Muscle of leg (tissue), 16 donors: ENCODE measurements at places on chromosomes 3 and 15. TPM values are rescaled to one million over a fixed set of nuclear protein-coding genes. Genes with fewer than 3 reads are reported as not detected.

Gene SPRED1
- 50.5 TPM for polyA plus RNA-seq

Gene POPDC2
- 12.7 TPM for polyA plus RNA-seq

Gene FGF12
- polyA plus RNA-seq = 4.4 TPM

Gene FBXW12
- 0.30 TPM for polyA plus RNA-seq

Gene TMC3
- 0.04 TPM for polyA plus RNA-seq

Gene SEMA3B
- 33.7 TPM for polyA plus RNA-seq

Gene SMCO1
- polyA plus RNA-seq = 1.8 TPM

DNA sequence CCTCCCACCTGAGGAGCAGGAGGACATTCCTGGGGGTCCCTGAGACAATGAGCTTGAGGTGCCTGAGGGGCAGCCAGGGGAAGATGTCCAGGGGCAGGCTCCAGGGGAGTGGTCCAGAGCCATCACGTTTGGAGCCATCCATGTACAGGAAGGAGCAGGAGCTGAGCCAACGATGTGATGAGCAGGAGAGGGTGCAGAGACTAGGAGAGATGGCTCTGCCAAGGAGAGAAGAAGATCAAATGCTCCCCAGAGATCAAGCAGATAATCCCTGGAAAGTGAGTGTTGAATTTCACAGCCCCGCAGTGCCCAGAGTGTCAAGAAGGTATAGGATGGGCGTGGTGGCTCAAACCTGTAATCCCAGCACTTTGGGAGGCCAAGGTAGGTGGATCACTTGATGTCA, 97.8 kb upstream of the HERC1 start:
- DNase-seq = no peak

DNA sequence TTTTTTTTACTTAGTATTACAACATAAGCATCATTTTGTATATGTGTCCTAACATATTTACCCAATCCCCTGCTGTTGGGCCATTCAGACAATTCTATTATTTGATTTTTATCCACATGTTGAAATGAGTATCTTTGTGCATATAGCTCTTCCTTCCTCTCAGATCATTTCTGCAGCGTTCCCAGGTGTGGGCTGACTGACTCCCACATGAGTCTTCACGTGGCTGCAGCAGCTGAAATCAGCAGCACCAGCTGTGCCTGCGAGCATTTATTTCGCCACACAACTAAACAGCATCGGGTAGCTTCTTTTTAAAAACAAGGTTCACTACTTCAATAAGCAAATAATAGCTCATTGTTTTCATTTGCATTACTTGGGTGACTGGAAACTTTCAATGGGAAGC, 44.5 kb upstream of the PDE8A start:
- peak; percentile 34 for DNase-seq

- DNase-seq = peak; percentile 53
Measured at GRCh38 chr3:46700772-46701171, 420 bp upstream of the TMIE start.

GRCh38 chr3:127637971-127638370, 9.0 kb downstream of the PODXL2 start:
- DNase-seq = no peak

GRCh38 chr3:118970819-118971218, 63.8 kb downstream of the IGSF11 start:
- no peak for DNase-seq
